ENCODE measurements at places on chromosomes 2 and 18.

DNA sequence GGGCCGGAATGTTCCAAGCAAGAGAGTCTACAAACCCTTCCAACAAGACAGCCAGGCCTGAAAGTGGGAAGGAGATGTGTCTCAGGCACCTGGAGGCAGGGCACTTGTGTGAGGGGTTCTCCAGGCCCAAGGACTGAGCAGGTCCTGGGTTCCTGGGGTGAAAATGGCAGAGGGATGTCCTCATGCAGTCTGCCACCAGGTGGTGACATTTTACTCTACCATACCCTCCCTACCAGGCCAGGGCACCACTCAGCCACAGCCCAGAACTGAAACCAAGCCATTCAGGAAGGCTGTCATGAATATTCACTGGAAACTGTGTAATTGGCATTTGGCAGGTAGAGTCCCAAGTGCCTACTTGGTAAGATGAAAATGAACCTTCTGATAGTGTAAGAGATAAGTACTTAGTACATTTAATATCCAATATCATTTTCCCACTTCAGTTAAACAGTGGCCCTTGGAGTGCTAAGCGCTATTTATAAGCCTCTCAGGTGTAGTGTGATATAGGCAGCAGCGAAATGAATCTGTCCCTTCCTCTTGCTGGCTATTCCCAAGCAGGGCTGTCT is 185.1 kb downstream of the MYO5B start:
- no peak for DNase-seq

DNA sequence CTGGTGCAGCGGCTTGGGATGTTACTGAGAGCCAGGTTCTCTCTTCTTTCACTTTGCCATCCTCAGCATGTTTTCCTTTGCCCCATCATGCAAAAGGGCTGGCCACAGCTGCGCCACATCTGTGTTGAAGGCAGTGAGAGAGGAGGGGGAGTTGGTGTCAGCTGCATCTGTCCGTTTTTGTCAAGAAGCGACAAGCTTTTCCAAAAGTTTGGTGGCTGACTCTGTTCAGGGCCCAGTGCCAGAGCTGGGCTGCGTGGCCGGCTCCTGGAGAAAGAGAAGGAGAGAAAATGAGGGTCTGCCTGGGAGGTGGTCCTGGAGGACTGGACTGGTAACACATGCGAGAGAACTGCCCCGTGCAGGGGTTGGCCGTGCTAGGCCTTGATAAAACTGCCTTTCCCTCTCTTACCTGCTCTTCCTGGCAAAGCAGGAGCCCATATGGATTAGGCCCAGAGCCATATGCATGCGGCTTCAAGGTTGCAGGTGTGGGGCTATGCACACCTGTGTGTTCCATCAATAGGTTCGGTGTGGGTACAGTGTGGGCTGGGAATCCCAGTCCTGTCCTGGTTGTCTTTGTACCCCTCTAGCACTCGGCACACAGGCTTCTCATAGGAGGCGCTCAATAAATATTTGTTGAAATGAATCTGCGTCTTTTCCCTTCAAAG is 9.0 kb downstream of the RNF144A start:
- no peak for DNase-seq

DNA sequence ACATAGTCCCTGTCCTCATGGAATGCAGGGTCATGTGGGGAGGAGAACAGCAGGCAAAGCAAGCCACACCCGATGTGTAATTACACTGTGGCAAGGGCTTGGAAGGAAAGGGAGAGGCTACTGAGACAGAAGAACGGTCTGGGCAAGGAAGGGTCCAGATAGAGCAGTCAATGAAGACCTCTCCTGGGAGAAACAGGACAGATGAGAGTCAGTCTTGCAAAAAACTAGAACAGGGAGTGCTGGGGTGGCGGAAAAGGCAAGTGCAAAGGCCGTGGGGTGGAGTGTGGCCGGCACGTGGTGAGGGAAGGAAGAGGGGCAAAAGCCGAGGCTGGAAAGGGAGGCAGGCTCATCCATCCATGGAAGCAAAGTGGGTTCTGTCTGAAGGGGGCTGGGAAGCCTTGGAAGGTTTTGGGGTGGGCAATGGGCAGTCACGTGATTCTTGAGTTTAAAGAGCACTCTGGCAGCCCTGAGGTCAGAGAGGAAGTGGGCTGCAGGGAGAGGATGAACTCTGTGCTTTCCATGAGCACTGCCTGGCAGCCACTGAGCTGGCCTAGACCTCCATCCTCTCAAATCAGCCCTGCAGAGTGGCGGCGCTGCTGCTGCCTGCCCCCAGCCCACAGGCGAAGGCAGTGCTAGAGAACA is 182.2 kb downstream of the INHBB start:
- no peak for DNase-seq

DNA sequence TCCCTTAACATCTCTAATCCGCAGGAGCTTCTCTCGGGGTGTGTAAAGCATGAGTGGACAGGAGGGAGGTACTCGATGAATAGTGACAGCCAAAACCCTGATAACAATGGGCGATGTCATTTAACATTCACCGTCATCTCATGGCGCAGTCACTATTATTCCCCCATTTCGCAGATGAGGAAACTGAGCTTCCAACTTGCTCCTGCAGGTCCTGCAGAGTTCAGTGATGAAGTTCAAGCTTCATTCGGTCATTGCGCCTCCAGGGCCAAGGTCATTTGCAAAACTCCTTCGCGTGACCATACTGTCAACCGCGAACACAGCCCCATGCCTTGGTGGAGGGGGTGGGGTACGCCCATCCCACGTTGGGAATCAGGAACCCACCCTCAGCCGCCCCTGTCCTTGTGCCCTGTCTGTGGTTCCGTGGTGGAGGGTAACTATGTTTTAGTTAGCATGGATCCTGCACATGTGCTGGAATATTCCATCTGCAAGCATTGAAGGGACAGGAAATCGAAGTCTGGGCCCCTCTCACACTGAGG is 215.5 kb downstream of the TFCP2L1 start:
- no peak for DNase-seq

- no peak for DNase-seq
Observed at GRCh38 chr2:195414537-195415100, 242.4 kb upstream of the SLC39A10 start.

- no peak for DNase-seq
Observed at GRCh38 chr2:71672826-71673795, 219.8 kb downstream of the DYSF start.

GRCh38 chr2:190655570-190655969 is 6.7 kb downstream of the NAB1 start:
- no peak for DNase-seq

GRCh38 chr18:79792096-79792987 is 5.4 kb upstream of the KCNG2 start:
- DNase-seq = no peak

GRCh38 chr2:174005801-174006419 is 40.7 kb upstream of the SP3 start:
- no peak for DNase-seq

GRCh38 chr2:73268366-73268829 is 15.9 kb downstream of the FBXO41 start:
- no peak for DNase-seq

DNA sequence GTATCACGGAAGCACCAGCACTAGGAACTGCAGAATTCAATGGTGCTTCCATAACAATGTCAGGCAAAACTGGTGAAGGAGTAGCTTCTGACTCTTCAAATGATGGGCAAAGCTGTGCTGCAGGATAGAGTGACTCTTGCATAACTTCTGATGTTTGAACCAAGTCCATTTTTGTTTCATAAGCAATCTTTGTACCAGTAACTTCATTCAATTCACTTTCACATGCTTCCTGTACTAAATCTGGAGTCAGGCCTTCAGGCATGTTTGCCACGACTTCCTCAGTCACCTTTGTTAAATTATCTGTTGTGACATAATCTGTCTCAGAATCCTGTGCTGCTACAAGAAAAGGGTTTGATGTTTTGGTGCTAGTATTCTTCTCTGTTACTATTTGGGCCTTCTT is 24.0 kb downstream of the RTN4 start:
- no peak for DNase-seq

DNA sequence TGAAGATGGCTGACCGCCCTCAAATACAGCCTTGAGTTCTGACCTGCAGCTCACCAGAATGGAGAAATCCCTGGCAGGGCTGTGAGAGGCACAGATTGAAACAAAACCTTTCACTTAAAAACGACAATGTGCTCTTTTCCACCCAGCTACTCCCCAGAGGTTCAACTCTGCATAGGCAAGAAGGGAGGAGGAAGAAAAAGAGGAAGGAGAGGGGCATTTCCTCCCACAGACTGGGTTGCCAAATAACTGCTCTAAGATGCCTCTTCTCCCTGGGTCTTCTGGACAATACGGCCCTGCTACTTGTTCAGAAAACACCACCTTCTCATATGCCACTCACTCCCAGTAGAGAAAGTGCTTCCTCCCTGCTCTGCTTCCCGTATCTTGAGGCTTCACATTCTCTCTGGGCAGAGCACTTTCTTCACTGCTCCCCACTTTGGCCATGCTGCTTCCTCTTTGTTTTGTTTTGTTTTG is 136.4 kb upstream of the SLC1A4 start:
- DNase-seq = no peak

- DNase-seq = no peak
Observed at GRCh38 chr2:131659168-131659572, 131.5 kb downstream of the CCDC74A start.

GRCh38 chr18:75204732-75205513 is 4.0 kb downstream of the PTGR3 start:
- DNase-seq = no peak
